ENCODE measurements at places on chromosomes 16 and 17.

GRCh38 chr17:50966163-50966666, 100.1 kb upstream of the TOB1 start:
- no peak for DNase-seq

GRCh38 chr16:75584108-75584507, 17.9 kb downstream of the GABARAPL2 start:
- no peak for DNase-seq

- DNase-seq = peak; percentile 13
These were observed 26.8 kb downstream of the GP2 start for GRCh38 chr16:20300312-20301097.

DNA sequence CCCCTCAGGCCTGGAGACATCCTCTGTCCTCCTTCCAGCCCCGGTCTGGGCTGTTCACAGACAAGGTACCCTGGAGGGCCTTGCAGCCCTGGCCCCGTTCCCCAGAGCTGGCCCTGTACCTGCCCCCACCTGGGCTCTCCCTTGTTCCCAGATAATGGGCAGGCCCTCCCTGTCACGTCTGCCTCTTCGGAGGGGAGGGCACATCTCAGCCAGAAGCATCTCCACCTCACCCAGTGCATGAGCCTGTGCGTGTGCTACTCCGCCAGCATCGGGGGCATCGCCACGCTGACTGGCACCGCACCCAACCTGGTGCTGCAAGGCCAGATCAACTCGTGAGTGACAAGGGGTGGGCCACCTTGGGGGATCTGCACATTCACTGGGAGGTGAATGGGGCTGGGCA, 14.9 kb upstream of the FOXN1 start:
- DNase-seq = no peak

DNA sequence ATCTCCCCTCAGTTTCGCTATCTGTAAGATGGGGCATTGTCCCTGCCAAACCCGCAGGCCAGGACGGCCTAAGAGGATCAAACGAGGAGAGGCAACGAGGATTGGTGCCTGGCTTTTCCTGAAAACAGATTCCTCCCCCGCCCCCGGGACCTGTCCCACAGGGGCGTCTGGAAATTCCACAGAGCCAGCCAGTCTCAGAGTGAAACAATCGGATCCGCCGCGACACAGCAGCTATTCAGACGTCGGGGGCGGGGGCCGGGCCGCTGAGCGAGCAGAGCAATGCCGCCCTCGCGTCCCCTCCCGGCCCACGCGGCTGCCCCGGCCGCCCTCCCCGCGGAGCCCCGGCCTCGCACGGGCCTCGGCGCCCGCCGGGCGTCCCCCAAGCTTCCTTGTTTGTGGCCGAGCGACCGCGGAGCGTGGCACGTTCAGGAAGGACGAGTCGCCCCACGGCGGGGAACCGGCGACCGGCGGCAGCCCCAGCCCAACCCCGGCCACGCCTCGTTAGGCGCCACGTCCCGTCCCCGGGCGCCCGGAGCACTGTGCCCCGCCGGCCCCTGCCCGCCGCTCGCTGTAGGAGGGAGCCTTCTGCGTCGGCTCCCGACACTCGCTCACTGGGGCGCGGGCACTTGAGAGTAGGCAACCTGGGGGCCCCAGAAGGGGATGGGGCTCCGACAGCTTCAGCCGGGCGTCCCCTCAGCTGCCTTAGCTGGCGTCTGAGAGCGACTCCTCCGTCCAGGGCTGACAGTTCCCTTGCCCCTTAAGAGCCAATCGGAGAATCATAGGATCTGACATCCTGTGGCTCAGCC, 29.6 kb upstream of the PHOSPHO1 start:
- peak; percentile 45 for DNase-seq

DNA sequence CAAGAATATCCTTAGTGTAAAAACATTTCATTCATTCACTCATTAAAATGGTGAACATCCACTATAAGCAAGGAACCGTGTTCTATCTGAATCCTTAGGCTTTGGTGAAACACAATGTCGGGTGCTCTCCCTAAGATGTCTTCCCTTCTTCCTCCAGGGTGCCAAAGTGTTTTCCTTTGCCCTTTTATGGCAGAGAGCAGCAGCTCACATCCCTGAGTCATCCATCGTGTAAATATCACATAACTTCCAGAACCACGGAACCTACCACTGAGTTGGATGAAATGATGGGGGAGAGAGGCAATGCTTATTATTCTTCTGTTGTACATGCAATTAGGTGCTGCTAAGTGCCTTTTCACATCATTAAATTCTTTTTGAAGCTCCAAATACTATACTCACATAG, 50.2 kb downstream of the DNAH3 start:
- DNase-seq = no peak

DNA sequence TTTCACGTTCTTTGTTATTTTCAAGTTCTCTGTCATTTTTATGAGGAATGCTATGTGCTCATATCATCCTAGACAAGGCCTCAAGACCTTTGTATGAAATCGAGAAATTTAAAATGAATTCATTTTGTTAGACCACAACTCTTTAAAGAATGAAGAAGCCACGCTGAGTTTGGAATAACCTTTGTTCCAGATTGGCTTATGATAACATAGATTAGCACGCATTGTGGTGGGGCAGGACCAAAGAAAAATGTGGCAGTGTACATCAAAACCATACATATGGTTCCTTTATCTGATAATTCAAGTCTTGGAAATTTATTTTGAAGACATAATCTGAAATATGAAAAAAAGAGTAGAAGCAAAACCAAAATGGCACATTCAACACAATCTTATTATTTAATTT, 2.2 kb downstream of the HSD17B2 start:
- no peak for DNase-seq

DNA sequence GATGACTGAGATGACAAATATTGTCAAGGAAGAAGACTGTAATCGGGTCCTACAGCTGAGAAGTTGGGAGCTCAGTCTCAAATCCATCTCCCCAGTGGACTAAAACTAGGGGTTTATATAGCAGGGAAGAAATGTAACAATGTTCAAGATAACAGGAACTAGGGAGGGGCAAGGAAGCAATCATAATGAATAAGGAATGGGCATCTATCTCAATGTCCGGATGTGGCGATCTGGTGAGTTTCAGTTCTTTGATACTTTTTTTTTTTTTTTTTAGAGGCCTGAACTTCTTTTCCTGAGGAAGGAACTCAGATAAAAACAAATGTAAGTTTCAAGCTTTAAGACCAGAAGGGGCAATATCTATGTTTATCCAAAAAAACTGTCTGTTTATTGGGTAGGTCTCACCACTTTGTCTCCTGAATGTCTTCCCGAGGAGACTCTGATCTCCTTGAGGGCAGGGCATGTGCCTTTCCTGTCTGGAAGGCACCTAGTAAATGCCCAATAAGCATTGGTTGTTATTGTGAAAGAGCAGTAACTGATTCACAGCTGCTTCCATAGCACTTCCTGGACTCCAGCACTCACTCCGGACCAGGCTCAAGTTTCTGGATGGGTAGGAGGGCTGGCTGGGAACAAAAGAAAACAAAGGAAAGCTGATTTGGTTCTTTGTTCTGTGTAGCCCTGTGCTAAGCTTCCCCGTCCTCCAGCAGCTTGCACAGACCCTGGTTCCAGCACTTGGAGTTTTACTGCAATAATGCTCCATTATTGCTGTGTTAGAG, 51.9 kb downstream of the MEOX1 start:
- DNase-seq = no peak

GRCh38 chr16:56347166-56347565, 78.2 kb downstream of the AMFR start:
- DNase-seq = no peak

GRCh38 chr16:85931596-85932402, 32.8 kb downstream of the IRF8 start:
- DNase-seq = no peak

- DNase-seq = no peak
These were observed 9.0 kb downstream of the KRT37 start for GRCh38 chr17:41415411-41415810.

DNA sequence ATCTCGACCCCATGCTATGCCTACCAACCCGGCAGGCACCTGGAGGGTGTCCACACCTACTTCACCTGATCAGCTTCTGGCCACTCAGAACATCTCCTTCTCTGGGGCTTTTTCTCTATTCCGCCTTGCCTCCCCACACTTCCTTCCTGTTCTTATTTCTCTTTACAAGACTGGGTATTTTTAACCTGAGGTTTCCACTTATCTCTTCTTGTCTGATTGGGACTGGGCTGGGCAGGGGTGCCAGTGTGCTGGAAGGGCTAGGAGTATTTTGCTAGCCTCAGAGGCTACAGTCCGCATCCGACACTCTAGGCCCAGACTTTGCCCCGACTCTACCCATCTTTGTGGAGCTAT, 26.2 kb upstream of the ZNF652 start:
- DNase-seq = no peak

DNA sequence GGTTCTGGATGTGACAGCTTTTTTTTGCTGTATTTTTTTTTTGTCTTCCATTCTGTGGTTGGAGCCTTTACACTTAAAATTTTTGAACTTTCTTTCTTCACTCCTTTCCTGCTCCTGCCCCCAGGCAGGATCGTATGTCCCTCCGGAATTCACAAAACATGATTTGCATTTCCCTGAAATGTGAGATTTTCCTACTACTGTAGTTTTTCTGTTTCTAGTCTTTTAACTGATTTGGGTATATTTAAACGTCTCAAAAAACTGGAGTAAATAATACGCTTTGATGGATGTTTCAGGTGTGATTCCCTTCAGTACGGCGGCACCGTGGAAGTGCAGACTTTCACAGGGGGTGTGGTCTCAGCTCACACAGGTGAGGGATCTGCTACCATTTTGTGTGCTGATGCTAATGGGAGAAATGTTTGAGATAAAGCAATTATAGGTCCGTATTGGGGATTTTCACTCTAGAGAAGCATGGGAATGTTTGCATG, 686 bp downstream of the SRCAP start:
- no peak for DNase-seq

DNA sequence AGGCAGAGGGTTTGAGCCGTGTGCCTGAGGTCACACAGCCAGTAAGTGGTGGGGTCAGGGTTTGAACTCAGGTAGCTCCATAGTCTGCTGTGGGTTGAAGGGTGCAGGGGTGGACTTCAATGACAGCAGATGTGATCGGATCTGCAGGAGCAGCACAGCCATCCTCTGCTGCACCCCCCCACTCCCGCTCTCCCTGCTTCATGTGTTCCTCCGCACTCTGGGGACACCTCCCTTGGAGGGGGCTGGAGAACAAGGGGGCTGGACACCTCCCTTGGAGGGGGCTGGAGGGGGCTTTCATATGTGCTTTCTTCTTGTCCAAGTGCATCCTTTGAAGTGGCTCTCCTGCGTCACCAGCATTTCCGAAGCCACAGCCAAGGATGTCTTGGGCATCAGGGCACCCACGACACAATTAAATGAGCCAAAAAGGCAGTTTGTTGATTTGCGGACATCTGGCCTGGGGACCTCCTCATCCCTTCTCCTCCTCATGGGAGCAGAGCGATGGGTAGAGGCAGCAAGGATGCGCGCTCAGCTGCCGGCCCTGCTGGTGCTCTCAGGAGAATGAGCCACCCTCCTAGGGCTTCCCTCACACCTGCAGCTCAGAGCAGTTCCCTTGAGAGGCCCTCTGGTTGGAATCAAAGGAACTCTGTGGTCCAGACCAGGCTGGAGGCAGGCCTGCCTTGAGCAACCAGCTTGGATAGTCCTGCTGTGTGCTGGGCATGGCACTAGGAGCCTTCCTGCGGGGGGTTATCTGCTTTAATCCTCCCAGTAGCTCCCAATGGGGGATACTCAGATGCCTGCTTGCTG, 26.2 kb downstream of the WSCD1 start:
- no peak for DNase-seq

GRCh38 chr16:66523861-66524354, 26.0 kb downstream of the TK2 start:
- no peak for DNase-seq

DNA sequence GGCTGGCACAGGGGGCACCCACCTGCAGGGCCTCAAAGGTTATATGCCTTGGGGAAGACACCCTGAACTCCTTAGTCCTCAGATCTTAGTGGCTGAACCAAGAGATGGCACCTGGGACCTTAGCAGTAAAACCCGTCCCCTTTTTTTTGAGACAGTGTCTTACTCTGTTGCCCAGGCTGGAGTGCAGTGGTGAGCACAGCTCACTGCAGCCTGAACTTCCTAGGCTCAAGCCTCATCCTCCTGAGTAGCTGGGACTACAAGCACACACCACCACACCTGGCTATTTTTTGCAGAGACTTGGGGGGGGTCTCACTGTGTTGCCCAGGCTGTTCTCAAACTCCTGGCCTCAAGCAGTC, 237.2 kb downstream of the MRTFB start:
- no peak for DNase-seq

- DNase-seq = no peak
These were observed 59.4 kb downstream of the METRNL start for GRCh38 chr17:83138820-83139219.

DNA sequence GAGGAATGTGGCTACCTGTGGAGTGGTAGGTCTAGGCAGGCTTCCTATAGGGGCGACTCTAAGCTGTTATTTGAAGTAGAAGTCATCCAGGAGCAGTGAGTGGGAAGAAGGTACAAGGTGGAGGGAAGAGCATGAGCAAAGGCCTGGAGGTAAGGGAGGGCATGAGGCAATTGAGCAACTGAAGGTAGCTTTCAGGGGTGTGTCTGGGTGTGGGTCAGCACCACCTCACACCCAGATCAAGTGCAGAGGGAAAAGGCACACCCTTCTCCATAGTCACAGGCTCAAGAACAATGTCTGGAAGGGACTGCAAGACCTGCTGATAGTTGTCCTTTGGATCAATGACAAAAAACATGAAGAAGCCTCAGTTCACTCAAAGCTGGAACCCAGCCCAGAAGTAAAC, 46.5 kb upstream of the IRX6 start:
- no peak for DNase-seq

GRCh38 chr16:17238285-17239028, 232.3 kb downstream of the XYLT1 start:
- DNase-seq = no peak

DNA sequence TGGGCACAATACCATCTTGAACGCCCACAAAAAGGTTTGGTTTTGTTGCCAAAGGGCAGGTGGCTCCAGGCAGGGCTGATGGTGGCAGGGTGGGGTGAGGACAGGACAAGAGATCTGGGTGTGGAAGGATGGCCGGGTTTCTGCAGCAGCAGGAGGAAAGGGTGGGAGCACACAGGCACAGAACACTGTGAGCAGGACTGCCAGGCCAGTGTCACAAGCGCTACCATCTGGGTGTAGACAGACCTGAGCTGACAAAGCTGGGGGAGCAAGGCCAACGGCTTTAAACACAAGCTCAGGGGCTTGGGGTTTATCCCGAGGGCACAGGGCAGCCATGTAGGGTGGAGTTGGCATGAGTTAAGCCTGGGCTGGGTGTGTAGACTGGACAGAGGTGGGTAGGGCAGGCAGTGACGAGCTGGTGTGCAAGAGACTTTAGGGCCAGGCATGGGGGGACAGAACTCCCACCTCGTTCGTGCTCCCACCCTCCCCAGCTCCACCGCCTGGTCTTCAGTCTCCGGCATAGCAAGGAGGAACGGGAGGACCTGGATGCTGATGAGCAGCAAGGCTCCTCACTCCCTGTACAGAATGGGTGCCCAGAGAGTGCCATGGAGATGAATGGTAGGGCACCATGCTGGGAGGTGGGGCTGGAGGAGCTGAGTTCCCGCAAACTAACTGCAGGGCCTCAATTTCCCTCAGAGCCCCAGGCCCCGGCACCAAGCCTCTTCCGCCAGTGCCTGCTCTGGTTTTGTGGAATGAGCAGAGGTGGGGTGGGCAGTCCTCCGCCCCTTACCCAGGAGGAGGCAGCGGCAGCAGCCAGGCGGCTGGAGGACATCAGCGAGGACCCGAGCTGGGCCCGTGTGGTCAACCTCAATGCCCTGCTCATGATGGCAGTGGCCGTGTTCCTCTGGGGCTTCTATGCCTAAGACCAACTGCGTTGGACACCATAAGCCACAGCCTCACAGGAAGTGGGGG, 7.0 kb downstream of the SLC5A2 start:
- no peak for DNase-seq

GRCh38 chr17:68260051-68260762, 12.4 kb downstream of the AMZ2 start:
- no peak for DNase-seq
